ENCODE measurements at places on chromosomes 7 and 10. TPM values are rescaled to one million over a fixed set of nuclear protein-coding genes. Genes with fewer than 3 reads are reported as not detected.

Gene AKR1D1
- total RNA-seq = not detected

Gene NOM1
- 23.0 TPM for total RNA-seq

Gene MBL2
- total RNA-seq = not detected

Gene HOXA6
- 8.6 TPM for total RNA-seq

Gene TMEM236
- total RNA-seq = 0.17 TPM

Gene SGCE
- 85.4 TPM for total RNA-seq

GRCh38 chr10:127149501-127150081 is 46.8 kb downstream of the INSYN2A start:
- DNase-seq = no peak

- DNase-seq = peak; percentile 74
Measured at GRCh38 chr7:112069879-112070321, 136.3 kb downstream of the DOCK4 start.

- DNase-seq = peak; percentile 28
Measured at GRCh38 chr7:20539201-20539600, 76.3 kb upstream of the ABCB5 start.

DNA sequence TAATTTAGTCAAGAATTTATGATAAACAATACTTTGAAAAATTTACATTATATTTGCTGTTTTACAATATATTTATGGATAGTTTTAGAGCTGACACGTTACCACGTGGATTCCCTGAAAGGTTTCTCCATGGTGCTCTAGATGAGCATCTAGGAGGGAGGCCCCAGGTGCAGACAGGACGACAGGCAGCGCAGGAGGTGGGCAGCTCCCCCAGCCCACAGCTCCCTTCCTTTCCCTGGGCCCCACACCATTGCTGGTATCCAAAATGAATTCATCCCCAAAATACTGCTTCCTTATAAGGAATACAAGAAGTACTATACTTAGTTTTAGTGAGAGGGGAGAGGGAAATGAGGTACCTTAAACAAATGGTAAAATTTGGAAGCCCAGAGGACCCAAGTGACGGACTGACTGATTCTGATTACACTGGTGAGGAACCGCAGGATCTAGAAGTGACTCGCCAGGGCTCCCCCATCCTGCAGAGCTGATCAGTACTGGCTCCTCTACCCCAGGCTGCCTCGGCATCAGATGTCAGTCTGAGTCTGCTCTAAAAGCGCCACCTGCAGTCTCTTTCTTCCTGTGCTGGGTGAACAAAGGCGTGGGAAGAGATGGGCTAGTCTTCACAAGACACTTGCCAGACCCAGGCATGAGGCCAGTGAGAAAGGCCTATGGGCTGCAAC is 89.2 kb downstream of the DLG5 start:
- peak; percentile 42 for DNase-seq

DNA sequence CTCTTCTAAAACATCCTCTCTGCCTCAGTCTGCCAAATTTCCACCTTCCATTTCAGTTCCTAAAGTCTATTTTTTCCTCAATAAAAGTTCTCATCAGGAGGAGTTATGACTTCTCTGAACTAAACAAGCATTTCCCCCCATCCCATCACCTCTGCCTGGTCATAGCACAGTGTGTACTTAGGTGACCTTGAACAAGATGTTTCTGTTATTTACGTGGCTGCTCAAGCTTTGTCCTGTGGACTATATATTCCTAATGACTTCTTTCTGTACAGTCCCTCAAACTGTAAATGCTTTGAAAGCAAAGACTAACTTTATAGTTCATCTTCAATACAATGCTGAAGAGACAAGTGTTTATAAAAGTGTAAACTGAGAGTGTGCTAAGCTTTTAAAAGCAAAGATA is 166.9 kb downstream of the CPEB3 start:
- peak; percentile 30 for DNase-seq

- no peak for DNase-seq
Measured at GRCh38 chr7:46003896-46004875, 83.1 kb upstream of the IGFBP3 start.

DNA sequence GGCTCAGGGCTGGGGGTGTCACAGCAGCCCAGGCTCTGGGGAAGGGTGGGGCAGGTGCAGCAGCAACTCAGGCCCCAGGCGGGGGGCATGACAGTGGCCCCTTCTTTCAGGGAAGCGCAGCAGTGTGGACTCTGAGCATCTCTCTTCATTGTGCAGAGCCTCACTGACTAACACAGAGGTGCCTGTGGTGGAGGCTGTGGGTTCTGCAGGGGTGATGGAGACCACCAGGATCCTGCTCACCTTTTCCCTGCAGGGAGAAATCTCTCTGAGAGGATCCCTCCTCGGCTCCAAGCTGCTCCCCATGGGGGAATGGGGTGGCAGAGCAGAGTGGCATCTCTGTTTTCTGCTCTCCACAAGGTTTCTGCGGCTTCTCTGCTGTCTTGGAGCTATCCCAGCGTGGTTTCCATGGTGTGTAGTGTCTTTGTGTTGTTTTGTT is 37.8 kb upstream of the SHH start:
- DNase-seq = no peak

DNA sequence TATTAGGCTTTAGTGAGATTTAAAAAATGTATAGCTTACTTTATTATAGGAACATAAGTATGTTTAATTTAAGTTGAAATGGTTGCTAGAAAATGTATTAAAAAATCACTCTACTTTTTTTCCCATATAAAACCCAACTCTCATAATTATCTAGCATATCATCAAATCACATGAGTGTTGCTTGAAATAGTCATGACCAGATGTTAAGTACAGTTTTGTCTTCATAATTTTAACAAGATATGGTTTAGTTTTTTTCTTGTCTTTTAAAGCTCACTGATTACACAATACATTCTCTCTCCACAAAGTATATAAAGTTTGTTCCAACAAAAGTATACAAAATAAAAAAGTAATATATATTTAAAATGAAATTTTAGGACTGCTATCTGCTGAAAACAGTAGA is 82.8 kb downstream of the HGF start:
- no peak for DNase-seq

All from dermis blood vessel endothelial cell (primary cell).